ENCODE measurements at places on chromosomes 2 and 18.

DNA sequence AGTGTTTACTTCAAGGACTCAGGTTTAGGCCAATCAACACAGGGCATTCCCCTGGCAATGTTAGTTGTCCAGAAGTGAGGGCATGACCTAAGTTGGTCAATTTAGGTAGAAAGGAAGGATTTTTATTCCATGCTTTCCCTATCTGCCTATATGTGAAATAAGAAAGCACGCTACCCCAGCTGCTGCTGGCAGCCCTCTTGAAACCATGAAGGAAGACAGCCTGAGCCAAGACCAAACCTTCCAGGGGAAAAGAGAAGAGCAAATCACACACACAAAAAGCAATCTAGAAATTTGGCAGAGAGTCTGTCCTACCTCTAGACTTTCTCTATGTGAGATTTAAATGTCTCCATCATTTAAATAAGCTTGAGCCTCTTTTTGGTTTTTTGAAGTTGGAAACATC is 387.6 kb downstream of the TNS1 start:
- no peak for DNase-seq

DNA sequence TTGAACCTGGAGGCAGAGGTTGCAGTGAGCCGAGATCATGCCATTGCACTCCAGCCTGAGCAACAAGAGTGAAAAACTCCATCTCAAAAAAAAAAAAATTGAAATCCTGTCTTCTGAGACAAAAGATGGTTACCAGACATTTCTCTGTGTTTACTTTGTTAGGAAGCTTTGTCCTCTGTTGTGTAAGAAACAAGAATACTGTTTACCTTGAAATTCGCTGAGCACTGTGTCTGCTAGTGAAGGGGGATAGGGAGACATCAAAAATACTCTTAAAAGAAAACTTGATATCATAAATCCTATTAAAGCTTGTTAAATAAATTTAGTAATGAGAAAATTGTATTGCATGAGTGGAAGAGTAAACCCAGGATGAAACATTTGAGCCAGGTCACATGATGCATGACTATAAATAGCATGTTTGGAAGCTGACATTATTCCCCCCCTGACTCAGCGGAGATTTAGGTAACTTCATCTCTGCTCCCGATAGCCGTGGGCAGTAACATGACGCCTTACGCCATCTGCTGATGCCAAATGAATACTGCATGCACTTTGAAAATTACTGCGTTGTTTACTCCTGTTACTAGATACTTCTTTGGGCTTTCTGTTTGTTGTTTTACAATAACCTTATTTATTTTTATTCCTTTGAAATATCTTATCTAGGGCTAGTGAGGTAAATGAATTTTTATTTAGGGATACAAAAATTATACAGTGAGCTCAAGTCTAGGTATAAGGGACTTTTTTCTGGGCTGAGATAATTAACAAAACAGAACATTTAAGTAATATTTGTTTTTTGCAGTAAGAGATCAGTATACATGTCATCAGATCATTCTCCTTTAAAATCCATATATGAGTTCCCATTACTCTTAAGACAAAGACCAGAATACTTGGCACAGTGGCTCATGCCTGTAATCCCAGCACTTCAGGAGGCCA is 134.9 kb downstream of the MAP3K20 start:
- DNase-seq = peak; percentile 70

- no peak for DNase-seq
These were observed 320.7 kb downstream of the CYP26B1 start for GRCh38 chr2:71826826-71827523.

GRCh38 chr18:40485318-40485717 is 1469.7 kb upstream of the PIK3C3 start:
- DNase-seq = no peak

- DNase-seq = no peak
These were observed 45.3 kb downstream of the RTTN start for GRCh38 chr18:70160073-70160678.

DNA sequence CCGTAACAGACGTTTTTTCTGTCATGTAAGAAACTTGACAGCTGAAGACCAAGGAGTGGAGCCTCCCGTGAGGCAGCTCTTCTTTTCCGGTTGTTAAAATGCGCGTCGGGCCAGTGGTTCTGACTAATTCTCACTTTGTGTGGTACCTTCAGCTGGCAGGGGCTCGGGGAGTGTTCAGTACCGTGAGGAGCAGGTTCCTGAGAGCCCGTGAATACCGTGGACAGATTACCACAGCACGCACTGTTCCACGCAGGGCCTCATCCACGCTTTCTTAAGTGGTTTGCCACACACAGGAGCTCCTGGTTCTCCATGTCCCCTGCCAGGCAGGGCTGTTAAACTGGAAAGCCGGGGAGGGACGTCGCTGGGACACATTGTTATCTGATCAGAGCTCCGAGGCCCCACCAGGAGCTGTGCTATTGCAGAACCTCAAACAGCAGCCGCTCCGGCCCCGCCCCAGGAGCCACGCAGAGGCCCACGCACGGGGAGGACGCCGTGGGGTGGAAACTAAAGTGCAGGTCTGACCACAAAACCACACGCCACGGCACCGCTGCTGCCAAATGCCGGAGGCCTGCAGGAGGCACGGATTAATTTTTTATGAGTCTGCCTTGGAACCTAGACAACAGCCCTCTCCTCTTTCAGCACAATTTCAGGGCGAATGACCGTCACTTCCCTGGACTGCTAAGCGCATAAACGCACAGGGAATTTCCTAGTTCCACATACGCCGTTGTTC is 43.3 kb downstream of the NFATC1 start:
- peak; percentile 6 for DNase-seq

- no peak for DNase-seq
These were observed 14.0 kb downstream of the ASPRV1 start for GRCh38 chr2:69947325-69947931.

- peak; percentile 94 for DNase-seq
These were observed 5.4 kb upstream of the POLI start for GRCh38 chr18:54263904-54264336.

- DNase-seq = no peak
These were observed 118.4 kb downstream of the MAP4K4 start for GRCh38 chr2:101815739-101816391.

GRCh38 chr2:150214626-150215025 is 272.8 kb downstream of the RND3 start:
- no peak for DNase-seq

GRCh38 chr2:121335294-121336290 is 50.6 kb upstream of the TFCP2L1 start:
- DNase-seq = no peak

- DNase-seq = no peak
These were observed 324.5 kb upstream of the THUMPD2 start for GRCh38 chr2:40103590-40103989.

DNA sequence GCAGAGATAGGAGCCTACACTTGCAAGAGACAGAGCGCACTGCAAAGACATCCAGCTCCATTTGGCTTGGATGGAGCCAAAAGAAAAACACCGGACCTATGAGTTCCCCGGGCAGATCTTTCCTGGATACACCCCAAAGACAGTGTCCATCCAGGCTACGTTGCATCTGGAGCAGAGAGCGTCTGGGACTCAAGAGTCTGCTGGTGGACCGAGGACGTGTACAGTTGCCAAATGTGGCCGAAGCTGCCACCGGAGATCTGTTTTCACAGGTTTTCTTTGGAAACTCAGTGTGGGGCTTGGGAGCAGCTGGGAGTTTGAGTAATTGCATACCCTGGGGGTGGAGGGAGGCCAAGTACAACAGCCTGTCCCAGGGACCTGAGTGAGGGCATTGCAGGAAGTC is 192.3 kb upstream of the OSR1 start:
- DNase-seq = no peak

GRCh38 chr2:201956361-201956760 is 77.3 kb upstream of the FZD7 start:
- no peak for DNase-seq

DNA sequence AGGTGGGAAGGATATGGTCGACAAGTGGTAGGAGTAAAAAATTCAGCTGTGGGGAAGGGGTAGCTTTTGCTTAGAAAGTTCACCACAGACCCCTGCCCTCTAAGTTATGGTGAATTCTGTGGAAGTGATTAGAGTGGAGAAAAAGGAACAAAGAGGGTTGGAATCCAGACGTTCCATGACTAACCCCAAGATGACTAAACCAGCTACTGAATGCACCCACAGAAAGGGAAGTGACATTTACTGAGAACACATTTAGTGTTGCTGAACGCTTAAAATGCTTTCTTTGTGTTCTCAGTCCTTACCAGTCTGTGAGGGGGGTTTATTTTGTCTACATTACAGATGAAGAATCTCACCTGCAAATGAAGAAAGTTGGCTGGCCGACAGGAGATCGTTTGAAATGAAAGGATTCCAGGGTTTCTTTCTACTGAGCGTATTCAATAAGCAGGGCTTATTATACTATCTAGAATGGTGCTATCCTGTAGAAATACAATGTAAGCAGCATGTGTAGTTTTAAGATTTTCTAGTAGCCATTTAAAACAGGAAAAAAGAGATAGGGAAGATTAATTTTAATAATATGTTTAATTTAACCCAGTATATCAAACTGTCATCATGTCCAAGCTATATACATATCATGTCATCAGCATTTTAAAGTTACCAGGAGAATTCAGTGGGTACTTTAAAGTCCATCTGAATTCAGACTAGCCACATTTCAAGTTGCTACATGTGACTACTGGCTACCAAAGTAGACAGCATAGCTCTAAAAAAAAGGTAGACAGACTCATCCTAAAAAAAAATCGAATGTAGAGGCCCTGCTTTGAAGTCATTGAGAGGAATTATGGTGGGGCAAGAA is 60.1 kb downstream of the LIMS1 start:
- peak; percentile 78 for DNase-seq

DNA sequence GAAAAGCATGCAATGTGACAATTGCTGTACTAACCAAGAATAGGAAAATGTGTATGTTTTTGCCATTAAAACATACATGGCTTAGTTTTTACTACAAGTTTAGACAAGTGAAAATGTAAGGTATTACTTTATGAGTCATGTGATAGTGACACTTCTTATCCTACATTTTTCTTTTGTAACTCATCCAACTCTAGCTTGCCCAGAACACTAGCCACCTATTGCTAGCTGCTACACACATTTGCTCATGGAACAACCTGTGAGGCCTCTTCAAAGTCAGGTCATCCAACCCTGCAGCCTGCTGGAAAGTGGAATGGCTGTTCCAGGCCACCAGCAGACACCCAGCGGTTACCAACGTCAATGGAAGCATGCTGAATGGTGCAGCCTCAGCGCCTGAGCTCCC is 1043.9 kb downstream of the TMEM182 start:
- no peak for DNase-seq

- no peak for DNase-seq
These were observed 37.2 kb upstream of the PXDN start for GRCh38 chr2:1781291-1782080.

DNA sequence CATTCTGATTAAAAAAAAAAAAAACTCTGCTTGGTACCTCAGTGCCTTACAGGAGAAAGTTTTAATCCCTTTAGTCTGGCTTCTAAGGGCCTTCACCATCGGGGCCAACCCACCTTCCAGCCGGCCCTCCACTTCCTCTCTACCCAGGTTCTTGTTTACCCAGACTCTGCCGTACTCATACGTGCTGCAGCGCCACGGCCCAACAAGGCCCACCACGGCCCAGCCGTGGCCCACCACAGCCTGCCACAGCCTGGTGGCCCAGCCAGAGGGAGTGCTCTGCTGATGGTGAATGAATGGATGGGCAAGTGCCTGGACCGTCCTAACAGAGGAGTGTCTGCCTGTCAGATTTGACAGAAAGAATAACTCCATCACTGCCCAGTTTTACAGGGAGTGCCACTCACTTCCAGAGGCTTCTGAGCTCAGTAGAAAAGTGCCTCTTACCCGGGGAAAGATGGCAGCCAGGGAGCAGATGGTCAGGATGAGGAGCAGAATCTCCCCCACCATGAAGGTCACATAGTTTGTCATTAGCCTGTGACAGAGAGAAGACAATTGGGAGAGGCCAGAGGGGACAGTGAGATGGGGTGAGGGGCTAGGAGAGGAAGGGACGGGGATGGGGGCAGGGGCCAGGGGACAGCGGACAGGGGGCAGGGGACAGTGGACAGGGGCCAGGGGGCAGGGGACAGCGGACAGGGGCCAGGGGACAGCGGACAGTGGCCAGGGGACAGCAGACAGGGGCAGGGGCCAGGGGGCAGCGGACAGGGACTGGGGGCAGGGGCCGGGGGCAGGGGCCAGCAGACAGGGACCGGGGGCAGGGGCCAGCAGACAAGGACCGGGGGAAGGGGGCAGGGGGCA is 38.2 kb downstream of the CENPO start:
- no peak for DNase-seq

DNA sequence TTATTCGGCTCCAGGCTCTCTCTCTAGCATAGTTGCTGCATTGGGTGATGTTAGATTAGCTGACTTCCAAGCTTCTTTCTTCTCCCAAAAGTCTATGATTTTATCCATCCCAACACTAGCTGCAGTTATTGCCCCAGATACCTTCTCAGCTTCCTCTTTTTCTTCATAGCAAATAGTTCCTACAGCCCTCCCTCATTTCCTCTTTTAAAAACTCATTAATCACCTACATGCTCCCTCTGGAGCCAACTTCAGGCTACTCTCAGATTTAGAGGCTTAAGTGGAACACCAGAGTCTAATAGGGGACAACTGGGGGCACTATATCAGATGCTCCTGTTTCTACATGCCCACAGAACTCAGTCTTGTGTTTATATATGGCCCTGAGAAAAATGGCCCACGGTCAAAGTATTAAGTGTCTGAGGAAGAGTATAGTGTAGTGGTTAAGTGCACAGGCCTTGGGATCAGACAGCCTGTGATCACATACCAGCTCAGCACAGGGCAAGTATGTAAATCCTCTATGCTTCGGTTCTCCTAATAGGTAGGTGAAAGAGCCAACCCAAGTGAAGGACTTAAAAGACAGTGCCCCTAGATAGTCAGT is 241.9 kb upstream of the SLC14A2 start:
- no peak for DNase-seq

- peak; percentile 10 for DNase-seq
These were observed 43.3 kb downstream of the SNED1 start for GRCh38 chr2:241041589-241042158.

DNA sequence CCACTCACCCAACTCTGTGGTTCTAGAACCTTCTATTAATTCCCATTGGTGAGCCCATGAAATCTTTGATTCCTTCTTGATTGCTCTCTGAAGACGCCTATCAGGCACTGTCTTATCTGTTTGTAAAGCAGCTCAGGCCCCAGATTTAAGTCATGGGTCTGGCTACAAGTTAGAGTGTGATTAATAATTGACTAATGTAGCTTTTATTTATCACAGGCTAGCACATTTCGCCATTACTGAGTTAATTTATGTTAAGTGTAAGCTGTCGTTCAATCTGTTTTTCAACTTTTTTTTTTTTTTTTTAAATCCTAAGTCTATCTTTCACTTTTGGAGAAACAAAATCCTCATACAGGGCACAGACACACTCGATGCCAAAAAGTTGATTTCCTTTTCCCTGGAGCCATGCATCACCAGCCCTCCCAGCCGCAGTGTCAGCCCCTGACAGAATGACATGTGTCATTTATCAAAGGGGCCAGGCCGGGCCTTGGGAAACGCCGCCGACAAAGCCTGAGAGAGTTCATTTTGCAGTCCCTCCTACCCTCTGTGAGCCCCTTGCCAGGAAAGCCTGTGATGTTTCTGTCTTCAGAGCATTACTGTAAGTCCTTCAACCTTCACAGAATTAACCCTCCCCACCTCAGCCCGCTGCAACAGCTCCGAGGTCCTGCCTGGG is 15.8 kb downstream of the TSHZ1 start:
- DNase-seq = no peak

- DNase-seq = no peak
These were observed 7.7 kb downstream of the OTX1 start for GRCh38 chr2:63058144-63058920.

All from activated CD4-positive, alpha-beta T cell treated with anti-CD3 and anti-CD28 coated beads, Interleukin-2, amount 50 U/mL, for 16 hours (primary cell).